ENCODE measurements at places on chromosomes 16 and 17.

DNA sequence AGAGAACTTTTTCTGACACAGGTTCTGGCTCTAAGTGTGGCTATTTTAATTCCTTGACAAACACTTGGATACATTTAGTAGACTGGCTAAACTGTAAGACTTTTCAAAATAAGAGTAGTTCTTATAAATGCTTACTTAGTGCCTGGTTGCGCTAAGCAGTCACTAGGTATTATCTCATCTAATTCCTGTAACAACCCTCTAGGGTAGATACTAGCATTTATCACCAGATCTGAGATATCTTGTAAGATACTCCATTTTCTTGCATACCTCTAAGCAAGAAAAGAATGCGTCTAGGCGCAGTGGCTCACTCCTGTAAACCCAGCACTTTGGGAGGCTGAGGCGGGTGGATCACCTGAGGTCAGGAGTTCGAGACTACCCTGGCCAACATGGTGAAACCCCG, 131.2 kb downstream of the CMIP start:
- no peak for DNase-seq

DNA sequence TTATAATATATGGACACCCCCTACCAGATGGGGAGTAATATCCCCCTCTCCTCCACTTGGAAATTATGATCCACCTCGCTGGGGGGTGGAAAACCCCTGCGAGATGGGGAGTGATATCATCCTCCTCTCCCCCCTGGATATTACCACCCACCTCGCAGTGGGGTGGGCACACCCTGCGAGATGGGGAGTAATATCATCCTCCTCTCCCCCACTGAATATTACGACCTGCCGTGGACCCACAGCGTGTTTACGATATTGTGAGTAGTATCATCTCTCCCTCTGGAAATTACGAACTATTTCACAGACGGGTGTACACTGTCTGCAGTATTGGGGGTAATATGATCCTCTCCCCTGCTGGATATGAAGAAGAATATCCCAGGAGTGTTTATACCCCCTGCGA, 228.3 kb upstream of the WSCD1 start:
- no peak for DNase-seq

DNA sequence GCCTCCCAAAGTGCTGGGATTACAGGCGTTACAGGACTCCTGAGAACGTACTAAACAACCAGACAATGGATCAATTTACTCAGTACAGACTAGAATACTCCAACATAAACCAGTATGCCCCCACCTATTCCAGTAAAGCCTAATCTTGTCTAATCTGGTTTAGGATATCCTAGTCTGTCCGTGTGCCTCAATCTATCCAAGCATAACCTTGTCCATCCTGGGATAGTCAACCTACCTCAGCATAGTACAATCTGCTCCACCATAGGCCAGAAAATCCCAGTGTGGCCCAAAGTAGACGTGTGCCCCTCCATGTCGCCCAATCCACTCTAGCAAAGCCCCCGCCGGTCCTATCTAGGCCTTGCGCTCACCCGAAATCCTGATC, 625 bp downstream of the DVL2 start:
- no peak for DNase-seq

DNA sequence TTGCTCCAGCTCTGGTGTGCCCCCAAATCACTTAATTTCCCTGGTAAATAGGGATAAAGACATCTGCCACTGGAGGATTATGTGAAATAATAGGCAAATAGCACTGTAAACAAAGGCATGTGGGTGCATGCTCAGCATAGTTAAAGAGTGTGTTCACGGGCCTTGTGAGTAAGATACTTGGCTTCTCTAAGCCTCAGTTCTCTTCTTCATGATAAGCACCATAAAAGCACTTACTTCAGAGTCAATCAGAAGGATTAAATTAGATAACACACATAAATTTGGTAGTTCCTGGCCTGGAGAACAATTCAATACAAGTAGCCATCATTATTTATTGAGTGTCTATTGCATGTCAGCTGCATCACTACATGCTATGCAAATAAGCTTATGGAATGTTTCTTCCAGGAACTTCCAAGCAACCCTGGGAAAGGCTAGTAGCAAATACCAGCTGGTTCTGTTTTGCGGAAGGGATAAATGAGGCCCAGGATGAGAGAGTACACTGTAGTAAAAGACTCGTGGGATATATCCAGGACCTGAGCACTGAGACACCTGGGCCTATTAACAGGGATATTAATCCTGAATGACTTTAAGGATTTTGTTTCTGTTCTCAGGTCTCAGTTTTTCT, 14.5 kb downstream of the CCL11 start:
- DNase-seq, result no peak

- no peak for DNase-seq
Observed at GRCh38 chr17:8412089-8412488, 14.5 kb upstream of the RNF222 start.

DNA sequence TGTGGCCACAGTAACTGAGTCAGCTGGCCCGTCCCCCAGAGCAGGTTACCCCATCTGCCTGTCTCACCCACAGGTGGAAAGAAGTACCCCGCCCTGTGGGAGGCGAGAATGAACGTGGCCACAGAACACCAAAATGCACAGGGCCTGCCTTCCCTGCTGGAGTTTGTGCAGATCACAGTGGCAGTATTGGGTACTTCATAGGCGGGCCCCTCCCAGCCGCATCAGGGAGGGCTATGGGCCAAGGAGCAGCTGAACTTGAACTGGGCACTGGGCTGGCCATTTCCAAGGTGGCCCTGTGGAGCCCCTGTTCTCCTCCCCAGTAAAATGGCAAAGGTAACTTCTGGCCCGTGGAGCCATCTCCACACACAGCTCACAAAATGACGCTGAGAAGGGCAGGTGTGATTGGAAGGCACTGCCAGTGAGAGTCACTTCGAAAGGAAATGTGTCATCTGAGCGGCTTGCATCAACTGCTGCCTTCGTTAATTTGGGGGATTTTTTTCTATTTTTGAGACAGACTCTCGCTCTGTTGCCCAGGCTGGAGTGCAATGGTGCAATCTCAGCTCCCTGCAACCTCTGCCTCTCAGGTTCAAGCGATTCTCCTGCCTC, 162.9 kb downstream of the ENGASE start:
- no peak for DNase-seq

DNA sequence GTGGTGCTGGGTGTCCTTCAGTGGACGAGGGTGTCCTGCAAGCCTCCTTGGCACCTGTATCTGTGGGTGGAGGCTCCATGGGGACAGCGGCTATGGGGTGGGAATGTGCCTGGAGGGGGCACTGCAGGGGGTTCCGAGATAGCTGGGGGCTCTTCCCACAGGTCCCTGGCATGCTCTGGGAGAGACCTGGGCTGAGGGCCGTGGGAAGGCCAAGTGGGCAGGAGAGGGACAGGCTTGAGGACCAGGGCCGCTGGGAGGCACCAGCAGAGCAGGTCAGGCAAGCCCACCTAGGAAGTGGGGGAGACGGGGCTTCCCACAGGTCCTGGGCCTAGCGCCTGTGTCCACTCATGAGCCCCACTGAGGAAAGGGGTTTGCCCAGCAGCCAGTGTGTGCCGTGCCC, 9.7 kb downstream of the LRRC75A start:
- DNase-seq, result no peak

DNA sequence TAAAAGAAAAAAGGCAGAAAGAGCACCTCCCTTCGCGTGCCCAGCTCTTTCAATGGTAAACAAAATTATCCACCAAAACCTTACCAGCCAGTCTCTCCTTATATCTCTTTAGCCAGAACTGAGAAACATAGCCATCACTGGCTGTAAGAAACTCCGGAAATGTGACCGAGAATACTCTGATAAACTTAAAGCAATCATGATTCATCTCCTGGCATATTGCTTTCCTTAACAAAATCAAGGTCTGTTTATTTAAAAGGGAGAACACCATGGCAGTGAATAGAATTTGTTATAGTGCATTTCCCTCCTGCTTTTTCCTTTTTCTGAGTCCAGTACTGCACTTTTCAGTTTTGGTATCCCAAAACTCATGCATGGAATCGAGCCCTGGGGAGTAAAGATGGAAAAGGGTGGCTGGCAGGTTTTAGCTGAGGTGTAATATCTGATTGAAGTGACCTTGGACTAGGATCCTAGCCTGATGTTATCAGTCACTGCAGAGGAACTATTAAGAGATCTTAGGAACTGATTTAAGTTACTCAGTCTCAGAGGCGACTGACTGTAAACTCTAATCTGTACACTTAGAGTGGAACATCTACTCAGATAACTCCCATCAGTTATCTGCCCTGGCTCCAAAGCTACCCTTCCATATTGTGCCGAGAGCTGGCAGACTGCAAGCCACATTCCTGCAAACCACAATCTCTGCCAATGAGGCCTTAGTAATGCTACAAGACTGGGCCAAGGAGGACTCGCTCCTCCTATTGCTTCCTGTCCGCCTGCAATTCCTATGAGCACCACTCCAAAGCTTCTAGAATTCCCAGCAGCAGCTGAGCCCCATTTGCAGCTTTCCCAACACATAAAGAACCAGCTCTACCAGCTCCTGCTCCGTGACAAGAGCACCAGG, 7.4 kb upstream of the COX10 start:
- no peak for DNase-seq

DNA sequence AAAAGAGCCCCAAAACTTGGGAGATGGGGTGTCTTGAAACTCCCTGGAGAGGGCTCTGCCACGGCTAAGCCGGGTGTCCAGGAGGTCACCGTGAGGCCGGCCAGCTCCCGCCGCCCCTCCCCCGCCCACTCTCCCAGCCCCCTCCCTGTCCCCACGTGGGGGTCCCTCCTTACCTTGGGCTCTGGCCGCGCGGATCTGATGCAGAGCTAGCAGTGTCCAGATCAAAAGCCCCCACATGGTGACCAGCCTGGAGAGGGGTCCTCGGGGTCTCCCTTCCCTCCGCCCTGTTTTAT, 447 bp downstream of the SDK2 start:
- no peak for DNase-seq

DNA sequence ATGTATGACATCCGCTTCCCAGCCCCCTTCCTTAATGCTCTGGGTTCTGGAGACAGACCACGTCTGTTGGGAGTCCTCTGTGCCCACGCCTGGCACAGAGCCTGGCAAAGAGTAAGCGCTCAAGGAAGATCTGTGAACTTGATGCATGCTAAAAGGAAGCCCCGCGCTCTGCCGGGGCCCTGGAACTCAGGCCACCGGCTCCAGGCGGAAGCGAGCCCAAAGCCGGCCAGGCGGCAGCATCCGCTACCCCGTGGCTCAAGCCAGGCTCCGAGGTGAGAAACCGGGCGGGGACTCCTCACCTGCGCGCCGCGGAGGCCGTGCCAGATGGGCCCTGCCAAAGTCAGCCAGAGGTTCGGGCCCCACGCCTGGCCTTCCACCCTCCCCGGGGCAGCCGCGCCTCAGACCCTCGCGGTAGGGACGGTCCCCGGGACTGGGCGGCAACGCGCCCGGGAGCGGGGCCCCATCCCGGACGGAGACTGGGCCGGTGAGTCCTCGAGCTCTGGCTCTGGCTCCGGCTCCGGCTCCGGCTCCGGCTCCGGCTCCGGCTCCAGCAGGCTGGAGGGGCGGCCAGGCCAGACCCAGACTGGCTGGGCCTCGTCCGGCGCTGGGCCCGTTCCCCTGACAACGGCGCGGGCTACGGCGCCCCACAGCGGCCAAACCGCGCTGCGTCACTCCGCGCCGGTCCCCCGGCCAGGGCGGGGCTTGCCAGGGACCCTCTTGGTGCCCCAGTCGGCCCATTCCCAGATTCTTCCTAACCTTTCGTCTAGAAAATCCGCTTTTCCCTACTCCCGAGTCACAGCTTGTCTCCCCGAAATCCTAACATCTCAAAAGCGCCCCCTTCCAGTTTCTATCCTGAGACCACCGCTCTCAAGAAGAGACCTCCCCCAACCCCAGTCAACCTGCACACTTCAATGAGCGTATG, at the start of gene ZDHHC1:
ZDHHC1 (minus strand) TSS at position 606 of the 922 bp plus-strand sequence. CDS start 8,702 bp downstream, outside the sequence.
- DNase-seq, result peak; percentile 77

- DNase-seq, result peak; percentile 52
Observed at GRCh38 chr16:53091466-53092211, 36.8 kb downstream of the CHD9 start.

- DNase-seq, result no peak
Observed at GRCh38 chr17:44348234-44348987, 3.3 kb downstream of the GRN start.

DNA sequence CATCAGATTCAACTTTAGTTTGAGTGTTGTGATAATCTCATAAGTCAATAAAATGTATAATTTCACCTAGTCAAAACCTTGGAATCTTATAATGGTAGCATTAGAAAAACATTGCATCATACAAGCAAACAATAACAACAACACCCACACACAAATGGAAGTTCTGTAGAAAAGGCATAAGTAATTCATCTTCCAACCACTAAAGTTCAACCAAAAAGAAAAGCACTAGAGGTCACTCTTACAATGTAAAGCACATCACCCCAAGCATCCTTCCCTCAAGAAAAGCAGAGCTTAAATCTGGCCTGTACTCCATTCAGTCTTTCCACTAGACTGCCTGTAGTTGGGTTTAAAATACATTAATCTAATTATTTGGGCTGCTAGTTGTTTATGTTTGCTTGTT, 1.8 kb downstream of the CNTNAP4 start:
- no peak for DNase-seq

DNA sequence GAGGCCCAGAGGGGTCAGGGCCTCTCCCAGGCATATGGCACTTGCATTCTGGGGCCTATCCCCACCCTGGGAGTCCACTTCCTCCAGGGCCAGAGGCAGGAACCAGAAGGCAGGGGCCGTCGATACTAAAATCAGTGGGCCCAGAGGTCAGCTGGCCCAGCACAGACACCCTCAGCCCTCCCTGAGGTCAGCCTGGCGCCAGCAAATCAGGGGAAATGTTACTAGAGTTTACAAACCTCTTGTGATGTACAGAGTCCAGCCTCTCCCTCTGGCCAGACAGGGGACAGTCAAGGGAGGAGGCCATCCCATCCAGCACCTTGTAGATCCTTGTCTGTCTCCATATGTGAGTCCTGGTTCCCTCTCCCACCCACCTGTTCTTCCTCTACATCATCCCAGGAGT, 10.8 kb downstream of the CDH5 start:
- no peak for DNase-seq

- no peak for DNase-seq
Observed at GRCh38 chr17:78915872-78916632, 9.1 kb downstream of the TIMP2 start.

DNA sequence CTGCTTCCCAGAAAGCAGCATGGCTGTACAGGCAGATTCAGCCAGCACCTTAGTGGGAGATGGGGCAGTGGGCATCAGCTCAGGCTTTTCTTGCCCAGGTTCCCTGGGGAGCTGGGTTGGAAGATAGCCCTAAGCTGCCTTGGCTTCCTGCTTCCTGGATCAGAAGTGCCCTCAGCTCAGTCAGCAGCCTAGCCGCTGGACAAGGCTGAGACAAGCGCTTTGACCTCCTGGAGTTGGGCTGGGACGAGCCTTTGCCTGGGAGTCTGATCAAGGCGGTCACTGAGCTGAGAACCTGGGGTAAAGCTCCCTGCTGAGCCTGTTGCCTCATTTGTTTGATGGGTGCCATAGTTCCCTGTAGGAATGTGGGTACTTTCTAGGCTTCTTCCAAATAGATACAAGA, 190.0 kb downstream of the RAB11FIP4 start:
- no peak for DNase-seq

- no peak for DNase-seq
Observed at GRCh38 chr16:964356-965035, 6.3 kb downstream of the LMF1 start.

GRCh38 chr17:7413346-7413985, 5.8 kb downstream of the NLGN2 start:
- DNase-seq, result no peak
